Progenitor cell of endocrine pancreas (in vitro differentiated cells): ENCODE measurements at places on chromosomes 13 and 19. TPM values are rescaled to one million over a fixed set of nuclear protein-coding genes. Genes with fewer than 3 reads are reported as not detected.

DNA sequence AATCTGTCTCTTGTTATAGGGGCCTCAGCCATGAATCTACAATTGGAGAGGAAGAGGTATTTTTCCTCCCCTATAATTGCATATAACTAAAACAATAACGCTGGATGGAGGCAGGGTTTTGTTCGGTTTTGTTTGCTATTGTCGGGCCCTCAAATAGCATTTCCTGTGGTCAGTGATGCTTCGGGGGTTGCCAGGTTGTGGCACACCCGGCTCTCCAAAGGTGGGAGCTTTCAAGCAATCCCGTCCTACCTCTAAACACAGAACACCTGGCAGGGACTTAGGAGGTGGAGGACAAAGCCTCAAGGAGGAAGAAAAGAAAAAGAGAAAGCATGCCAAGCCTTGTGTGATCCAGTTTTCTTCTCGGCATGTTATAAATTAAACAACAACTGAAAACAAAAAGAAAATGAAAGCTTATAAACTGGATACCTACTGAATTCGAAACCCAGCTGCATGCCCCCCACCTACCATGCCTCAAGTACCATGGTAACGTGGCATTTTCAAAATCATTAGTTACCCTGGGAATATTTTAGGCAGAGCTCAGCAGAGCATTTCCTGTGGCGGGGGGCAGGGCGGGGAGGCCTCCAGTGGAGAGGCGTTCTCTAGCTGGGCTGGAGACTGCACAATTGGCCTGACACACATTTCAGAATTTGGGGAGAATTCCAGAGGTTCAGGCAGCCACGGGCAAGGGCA is 213.8 kb downstream of the DCLK1 start:
- no peak overlapping the region for H3K4me3 ChIP-seq
- H3K27ac ChIP-seq = no peak overlapping the region
- H3K27me3 ChIP-seq = peaks cover 34% of the 10 kb centered on the region

DNA sequence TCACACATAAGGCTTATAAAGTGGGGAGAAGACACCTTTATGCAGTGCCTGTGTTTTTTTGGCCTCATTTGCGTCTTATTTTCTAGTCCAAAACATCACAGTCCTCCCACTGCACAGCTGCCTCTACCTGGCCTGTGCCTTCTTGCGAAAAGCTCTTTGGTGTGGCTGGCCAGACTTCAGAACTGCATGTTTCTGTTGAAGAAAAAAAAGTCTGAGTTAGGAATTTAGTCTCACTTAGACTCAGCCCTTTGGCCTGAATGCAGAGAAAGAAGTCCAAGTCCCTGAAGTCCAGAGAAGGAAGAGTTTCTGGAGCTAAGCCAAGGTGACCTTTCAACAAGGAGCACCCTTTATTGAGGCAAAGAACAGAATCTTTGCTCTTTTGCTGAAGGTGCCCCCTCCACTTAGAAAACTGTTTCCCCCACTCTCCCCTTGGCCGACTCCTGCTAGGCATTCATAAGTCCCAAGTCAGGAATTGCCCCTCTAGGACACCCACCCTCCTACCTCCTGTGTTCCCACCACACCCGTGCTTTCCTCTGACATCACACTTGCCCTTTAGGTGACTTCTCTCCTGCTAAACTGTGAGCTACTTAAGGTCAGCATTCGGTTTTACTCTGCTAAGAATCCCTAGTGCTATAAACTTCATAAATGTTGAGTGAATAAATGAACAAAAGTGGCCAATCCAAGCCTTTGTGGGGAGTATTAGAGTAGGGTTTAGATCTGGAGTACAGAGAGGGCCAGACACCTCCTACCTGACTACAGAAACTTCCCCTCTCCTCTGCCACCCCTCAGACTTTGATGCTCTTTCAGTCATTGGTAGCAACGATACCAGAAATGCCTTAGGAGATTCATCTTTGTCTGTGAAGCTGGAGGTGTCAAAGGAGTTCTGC is 226.8 kb downstream of the LACC1 start:
- no peak overlapping the region for H3K27ac ChIP-seq
- no peak for DNase-seq
- H3K36me3 ChIP-seq = no peaks in the 10 kb centered on the region
- peaks cover 2% of the 10 kb centered on the region for H3K27me3 ChIP-seq

DNA sequence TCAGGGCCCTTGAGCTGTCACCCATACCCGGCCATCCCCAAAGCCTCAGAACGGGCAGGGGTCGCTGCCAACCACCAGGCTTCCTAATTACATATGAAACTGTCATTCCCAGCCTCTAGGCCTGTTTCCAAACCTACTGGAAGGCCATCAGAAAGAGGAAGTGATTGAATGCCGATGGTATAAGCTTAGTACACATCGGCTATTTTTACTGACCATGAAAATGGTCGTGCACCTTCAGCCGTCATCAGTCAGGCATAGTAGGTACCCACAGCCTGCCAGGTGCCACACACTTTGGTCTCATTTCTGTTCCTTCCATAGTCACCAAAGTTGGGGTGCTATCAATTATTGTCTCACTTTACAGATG is 10.2 kb downstream of the KRI1 start:
- H3K27me3 ChIP-seq = no peaks in the 10 kb centered on the region
- H3K27ac ChIP-seq = no peak overlapping the region
- DNase-seq = no peak
- no peaks in the 10 kb centered on the region for H3K4me1 ChIP-seq
- peaks cover 16% of the 10 kb centered on the region for H3K36me3 ChIP-seq
- no peak overlapping the region for H3K4me3 ChIP-seq

IGLON5 gene
- 44.8 and 44.9 TPM in 2 replicates for total RNA-seq

ZNF577 gene
- 27.5 and 29.5 TPM in 2 replicates for total RNA-seq

F2RL3 gene
- total RNA-seq = not detected in 2 replicates
